ENCODE measurements at places on chromosomes 11 and 22.
A peak's percentile ranks its signal among the peaks of the same experiment; 100 is the strongest.

DNA sequence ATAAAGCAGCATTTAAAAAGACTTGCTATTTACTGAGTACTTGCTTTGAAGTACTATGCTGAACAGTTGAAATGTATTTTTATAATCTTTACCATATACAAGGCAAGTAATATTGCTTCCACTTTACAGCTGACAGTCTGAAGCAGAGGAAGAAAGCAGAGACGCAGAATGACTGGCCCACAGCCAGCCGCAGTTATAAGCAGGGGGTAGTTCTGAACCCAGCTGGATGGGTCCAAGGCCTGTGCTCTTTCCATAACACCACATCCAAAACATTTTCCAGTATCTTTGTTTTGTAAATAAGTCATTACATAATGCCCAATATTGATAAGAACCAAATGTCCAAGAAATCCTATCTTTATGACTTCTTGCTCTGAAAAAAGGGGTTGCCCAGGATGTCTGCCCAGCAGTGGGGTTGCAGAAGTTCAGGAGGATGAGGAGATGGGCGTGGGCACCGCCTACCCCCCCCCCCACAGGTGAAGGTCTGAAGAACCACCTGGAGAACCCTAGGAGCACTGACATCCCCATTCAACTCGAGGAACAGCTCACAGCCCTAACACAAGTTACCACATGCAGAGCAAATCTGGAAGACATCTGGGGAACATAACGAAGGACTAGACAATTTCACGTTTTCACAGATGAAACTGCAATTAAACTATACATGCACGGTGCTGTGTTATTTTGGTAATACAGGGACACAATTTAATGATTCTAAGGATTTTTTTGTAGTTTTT lies 24.2 kb upstream of the YPEL1 start:
- DNase-seq = peak; percentile 55

DNA sequence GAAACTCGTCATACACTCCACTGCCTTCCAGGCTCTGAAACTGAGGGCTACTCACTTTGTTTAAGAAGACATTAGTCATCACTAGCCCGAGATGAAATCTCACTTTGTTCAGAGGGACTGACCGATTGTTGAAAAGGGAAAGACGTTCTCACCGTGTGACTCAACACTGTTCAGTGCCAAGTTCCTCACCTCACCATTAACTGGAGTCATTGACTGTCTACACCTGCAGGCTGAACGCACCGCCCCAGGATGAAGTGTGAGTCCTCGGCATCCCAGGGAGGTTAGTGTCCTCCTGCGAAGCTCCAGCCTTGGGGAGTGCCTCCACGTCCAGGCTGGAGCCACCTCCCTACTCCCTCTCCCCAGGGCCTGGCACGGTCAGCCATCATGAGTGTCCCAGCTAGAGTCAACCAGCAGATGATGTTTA lies 30.4 kb downstream of the FADD start:
- DNase-seq = no peak

- no peak for DNase-seq
These were observed 7.1 kb downstream of the KCNQ1 start for GRCh38 chr11:2451916-2452315.

GRCh38 chr11:10633261-10633660 lies 60.3 kb downstream of the IRAG1 start:
- DNase-seq = no peak

DNA sequence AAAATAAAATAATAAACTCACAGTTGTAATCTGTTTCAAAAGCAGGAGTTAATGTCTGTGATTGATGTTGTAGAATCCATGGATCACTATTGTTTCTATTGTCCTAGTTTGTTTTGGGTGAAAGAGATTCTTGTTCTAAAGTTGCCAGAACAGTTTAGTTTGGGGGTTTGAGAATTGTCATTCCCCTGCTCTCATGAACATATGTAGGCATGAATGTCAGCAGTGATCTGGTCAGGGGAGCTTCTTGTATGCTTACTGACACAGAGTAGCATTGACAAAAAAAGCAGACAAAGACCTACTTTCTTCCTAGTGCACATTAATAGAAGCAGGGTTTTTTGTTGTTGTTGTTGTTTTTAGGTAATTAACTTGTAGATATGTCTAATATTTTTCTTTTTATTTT lies 38.6 kb downstream of the ARHGAP1 start:
- no peak for DNase-seq

DNA sequence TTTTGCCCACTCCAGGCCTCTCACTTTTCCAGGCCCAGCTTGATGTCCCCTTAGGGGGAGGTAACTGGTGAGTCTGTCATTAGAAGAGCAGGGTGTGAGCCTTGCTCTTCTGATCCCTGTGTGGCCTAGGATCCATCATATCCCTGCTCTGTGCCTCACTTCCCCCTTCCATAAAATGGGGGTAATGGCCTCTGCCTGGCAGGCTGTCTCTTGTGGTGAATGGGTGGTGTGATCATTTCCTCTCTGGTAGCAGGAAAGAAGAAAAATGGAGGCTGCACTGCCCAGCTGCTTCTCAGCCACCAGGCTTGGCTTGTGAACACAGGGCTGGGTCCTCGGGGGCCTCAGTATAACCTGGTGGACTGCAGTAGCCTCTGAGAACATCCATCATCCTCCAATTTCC lies 5.6 kb downstream of the ARHGEF17 start:
- DNase-seq = no peak

DNA sequence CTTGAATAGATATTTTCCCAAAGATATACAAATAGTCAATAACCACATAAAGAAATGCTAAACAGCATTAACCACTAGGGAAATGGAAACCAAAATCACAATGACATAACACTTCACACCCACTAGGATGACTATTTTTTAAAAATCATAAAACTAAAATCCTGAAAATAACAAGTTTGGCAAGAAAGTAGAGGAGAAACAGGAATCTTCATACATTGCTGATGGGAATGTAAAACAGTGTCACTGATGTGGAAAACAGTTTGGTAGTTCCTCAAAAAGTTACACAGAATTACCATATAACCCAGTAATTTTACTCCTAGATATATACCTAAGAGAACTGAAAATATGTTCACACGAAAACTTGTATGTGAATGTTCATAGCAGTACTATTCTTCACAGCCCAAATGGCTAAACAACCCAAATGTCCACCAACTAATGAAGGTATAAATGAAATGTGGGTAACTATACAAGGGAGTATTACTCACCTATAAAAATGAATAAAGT lies 12.5 kb downstream of the PICALM start:
- no peak for DNase-seq

DNA sequence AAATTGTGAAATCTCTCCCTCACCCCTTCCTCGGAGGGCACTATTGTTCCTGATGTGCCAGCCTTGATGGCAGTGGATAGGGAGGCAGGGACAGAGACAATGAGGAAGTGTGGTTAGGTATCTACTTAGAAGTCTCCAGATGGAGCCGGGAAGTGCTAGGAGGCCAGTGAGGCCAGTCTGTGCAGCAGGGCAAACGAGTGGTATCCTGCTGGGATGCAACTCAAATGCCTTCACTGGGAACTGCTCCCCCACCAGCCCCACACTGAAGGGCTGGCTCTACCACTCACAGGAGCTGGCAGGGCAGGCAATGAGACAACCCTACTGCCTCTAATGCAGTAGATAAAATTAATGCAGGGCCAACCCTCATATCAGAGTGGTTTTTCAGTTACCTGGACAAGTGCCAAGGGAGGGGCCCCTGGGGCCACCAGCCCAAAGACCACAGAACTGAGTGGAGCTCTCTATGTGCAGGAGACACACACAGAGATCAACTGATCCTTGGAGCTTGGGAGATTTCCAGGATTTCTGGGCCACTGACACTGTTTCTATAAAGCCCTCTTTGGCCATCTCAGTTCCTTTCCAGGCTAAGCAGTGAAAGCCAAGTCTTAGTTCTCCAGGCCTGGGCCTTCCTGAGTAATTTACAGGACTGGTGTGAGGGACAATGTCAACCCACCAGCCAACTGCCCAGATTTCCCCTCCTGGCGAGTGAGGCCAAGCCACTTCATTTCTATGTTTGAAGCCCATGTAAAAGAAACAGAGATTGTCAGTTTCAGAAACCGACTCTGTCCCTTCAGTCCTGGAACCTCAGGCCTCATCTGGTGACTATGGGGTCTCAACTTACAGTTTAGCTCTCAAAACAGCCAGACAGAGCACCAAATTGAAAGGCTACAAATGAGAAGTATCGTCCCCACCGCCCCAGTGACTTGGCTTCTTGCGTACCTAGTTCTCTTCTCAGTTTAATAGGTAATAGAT lies 4.1 kb downstream of the MIF start:
- DNase-seq = peak; percentile 35

DNA sequence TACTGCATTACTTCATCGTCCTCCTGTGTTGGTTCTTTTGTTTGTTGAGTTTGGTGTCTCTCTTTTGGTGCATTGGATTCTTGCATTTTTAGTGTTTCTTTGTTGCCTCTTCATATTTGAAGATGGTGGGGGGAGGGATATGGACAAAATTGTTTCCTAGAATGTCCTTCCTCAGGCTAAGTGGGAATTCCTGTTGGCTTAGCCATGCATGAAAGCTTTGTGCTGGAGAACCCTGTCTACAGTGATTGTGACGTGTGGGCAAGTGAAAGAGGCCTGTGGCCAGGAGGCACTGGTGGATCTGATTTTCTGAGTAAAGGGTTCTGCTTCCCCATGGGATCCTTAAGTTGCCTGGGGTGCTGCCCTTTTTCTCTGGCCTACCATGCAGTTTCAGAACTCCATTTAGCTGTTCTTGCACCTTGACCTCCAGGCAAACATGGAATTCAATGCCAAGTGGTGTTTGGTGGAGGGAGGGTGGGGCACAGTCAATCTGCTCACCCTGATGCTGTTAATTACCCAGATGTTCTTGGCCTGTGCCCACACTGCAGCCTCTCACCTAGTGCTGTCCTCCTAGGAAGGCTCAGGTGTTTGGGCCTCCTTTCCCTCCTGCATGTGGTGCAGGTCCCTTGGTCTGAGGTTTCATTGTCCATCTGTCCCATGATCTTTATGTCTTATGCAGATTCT lies 46.3 kb upstream of the SLC22A12 start:
- DNase-seq = no peak

- DNase-seq = no peak
These were observed 11.3 kb upstream of the GRK3 start for GRCh38 chr22:25553131-25553530.

DNA sequence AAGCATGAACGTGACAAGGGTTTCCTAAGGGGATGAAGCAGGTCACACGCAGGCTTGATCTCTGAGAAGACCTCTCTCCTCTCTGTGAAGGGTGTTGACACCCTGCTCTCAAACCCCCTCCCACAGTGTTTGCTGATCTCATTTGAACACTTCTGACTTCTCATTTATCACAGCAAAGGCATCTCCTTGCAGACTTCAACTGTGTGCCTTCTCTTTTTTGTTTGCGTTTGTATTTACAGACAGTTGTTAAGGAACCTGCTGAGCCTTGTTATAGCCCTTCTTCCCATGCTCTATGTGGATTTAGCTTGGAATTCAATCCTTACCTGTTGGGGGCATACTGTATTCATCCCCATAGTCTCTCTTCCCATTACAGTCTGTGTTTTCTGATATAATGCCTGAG lies 206.5 kb downstream of the NELL1 start:
- DNase-seq = no peak

GRCh38 chr11:91174193-91174592 lies 951.3 kb upstream of the CHORDC1 start:
- no peak for DNase-seq

GRCh38 chr22:41367039-41367679 lies 14.6 kb upstream of the TEF start:
- peak; percentile 95 for DNase-seq

DNA sequence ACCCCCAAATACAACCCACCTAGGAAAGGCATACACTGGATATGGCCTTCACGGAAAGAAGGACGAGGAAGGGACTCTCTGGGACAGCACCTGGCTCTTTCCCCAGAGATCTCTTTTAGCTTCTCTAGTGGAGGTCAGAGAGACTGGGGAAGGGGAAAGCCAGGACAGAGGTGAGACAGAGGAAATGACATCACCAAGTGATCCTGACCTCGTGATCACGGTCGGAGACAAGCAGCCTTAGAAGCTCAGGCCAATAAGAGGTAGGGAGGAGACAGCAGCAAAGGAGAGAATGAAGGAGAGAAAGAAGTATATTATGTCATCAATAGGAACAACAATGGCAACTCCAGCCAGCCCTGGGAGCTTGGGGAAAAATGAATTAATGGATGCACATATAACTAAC lies 15.4 kb upstream of the TMPRSS13 start:
- DNase-seq = no peak

GRCh38 chr11:44766112-44766971 lies 39.6 kb downstream of the TSPAN18 start:
- no peak for DNase-seq

DNA sequence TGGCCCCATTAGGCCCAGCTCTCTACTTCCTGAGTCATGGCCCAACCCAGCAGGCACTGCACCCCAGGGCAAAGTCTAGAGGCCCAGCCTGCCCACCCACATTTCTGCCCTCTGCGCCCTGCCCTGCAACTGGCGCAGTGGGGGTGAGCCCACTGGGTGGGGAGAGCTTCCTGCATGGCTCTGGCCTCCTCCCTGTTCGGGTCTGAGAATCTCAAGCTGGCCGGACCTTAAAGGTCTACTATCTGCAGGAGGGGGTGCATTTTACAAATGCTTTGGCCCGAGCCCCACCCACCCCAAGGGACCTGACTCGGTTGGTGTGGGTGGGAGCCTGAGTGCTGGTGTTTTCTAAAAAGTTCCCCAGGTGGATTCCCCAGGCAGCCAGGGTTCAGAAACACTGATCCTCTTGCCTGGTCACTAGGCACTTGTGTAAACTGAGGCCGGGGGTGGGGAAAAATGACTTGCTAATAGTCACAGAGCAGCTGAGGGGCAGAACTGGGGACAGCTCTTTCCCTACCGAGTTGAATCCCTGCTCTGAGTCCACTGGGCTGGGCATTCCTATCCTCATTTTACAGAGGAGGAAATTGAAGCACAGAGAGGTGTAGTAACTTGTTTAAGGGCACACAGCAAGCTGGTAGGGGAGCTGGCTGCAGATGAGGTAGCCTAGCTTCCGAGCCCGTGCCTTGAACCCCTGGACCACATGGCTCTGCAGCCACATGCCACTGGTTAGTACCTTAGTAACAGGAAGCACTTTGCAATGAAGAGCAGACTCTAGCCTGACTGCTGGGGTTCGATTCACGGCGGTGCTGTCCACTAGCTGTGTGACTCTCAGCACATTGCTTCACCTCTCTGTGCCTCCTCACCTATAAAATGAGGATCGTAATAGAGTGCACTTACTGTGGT lies 36.3 kb downstream of the CD82 start:
- no peak for DNase-seq

DNA sequence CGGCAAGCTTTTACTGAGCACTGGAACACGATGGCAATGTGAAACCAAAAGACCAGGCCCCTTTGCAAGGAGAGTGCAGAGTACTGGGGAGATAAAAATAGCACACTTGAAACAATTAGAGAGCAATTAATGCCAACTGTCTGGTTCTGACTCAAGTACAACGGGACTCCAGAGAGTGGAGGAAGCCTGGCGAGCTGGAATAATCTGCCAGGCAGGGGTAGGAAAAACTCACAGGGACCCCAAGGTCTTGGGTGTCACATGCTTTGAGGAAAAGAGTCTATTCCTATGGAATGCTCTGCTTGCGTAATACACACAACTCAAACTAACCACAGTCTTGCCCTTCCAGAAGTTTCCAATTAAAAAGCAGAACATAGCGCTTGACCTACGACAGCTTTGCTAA lies 113.0 kb upstream of the CLMP start:
- DNase-seq = peak; percentile 77
